NCI-H460 (cell line): ENCODE measurements at places on chromosomes 4 and X.

GRCh38 chr4:14115106-14115505, 487.6 kb upstream of the BOD1L1 start:
- no peak for DNase-seq

GRCh38 chr4:2081540-2081939, 22.4 kb downstream of the NAT8L start:
- DNase-seq = no peak

DNA sequence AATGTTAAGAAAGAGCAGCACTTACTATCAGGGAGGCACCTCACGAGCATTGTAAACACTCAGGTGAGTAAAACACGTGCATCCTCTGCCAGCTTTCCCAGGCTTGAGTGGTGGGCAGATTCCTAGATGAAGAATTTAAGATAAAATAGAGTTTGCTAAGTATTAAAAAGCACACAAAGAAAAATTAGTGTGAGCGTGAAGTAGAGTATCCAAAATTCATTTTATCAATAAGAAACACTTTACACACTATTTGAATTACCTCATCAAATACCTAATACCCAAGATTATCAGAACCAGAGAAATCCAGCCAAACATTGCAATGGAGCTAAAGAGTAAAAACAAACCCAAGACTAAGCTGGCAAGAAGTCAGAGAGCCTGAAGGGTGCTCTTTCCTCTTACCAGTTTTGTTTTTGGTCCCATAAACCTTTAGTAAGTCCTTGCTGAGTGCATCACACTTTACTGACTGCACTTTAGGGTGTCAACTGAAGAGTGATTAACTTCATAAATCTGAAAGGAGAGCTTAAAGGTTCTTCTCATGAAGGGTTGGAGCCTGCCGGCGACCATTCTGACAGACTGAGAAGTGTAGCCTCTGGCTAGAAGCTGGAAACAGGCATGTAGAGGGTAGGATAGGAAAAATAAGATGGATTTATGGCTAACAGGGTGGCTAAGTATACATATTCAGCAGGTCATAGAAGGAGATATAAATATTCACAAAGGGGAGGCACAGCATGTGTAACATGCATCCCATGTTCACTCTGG, 151.1 kb downstream of the SLC7A11 start:
- DNase-seq = no peak

GRCh38 chrX:65576160-65576559, 41.6 kb upstream of the LAS1L start:
- DNase-seq = no peak

DNA sequence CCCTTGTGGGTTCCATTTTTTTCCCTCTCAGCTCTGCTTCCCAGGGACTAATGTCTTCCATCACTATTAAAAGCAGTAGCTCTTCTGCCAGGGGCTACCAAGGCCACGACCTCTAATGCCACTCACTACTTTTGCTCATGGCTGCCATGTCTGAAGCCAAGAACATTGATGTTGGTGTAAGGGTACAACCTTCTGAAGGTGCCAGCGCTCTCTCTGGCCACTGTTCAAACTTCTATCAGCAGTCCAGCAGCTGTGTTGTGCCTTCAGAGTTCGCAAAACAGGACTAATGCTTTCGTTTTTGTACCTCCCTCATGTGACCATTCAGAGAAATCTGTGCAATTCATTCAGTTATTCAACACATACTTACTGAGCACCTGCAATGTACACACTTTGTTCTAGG, 121.5 kb upstream of the ENPEP start:
- DNase-seq = no peak

DNA sequence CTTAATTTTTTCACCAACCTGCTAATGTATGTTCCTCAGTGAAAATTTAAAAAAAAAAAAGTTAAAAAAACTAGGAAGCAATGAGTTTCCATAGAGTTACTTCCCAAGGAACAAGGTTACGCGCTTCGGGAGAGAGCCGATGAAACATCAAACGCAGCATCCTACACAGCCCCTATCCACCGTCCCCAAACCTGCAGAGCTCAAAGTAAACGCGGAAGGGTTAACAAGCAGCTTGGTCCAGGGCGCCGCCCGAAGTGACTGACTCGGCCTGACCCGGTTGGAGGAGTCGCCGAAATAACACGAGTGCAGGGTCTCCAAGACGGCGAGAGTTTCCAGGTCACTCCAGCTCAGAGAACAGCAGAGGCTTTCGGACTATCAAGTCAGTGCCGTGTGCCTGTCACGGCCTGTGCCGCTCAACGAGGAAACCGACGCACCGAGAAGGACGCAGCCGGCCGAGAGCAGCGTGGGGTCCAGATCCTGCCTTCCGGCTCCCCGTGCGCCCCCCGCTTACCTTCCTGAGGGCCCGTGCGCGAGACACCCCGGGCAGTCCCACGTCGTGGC, 512 bp downstream of the NOP14 start:
- DNase-seq = no peak

DNA sequence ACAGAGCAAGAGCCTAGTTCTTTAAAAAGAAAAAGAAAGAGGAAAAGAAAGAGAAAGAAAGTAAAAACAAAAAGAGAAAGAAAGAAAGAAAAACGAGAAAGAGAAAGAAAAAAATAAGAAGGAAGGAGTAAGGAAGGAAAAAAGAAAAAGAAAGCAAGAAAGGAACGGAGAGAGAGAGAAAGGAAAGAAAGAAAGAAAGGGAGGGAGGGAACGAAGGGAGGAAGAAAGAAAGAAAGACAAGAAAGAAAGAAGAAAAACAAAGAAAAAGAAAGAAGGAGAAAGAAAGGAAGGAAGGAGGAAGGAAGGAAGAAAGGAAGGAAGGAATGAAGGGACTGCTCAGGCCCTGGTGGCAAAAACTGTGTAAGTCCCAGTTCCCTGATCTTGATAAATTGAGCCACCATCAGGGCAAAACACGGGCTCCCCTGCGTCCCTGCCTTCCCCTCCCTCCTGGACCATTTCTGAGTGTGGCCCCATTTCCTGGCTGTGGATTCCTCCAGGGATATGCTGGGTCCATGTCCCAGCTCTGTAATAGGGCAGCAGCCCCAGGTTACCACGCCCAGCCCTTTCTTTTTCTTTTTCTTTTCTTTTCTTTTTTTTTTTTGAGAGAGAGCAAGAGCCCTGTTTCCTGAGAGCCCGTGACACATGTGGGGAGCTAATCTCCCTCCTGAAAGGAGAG, 44.8 kb downstream of the SHOX start:
- DNase-seq = no peak

GRCh38 chr4:19693936-19694570, 557.7 kb upstream of the SLIT2 start:
- DNase-seq = no peak

DNA sequence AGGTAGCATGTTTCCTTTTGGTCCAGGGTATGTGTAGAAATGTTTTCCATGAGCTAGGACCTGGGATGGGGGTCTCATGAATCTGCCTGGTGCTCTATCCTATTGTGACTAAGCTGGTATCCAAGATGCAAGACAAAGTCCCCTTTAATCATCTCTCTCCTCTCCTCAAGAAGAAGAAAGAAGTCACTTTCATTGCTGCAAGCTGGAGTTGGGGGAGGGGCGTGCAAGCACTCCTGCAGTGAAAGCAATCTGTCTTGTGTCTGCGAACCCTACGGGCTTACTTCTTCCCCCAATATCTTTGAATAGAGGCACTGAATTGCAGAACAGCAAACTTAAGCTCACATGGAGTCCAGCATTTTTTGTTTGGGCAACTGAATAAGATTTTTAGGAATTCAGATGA, 27.2 kb upstream of the GRPR start:
- no peak for DNase-seq

- DNase-seq = peak; percentile 30
Observed at GRCh38 chr4:169566021-169566818, 46.2 kb downstream of the NEK1 start.

- DNase-seq = no peak
Observed at GRCh38 chr4:70559924-70560323, 32.1 kb upstream of the AMBN start.

DNA sequence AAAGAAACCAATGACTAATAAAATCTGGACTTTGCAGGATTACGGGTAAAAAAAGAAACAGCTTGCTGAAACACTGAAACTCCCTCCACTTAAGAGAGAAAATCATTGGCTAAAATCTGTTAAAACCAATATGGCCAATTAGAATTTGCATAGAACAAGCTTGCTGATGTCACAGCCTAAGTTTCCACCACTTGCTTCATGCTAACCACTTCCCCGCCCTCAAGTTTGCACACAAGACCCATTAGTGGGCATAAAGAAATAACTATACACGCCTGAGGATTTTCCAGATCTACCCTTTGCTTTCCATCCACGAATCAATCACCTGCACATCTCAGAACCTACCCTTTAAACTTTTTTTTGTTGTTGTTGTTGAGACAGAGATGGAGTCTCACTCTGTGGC, 42.7 kb upstream of the PHEX start:
- DNase-seq = no peak

- no peak for DNase-seq
Observed at GRCh38 chrX:70332600-70332999, 42.7 kb downstream of the KIF4A start.

GRCh38 chrX:15911734-15912550, 57.3 kb upstream of the AP1S2 start:
- DNase-seq = no peak

DNA sequence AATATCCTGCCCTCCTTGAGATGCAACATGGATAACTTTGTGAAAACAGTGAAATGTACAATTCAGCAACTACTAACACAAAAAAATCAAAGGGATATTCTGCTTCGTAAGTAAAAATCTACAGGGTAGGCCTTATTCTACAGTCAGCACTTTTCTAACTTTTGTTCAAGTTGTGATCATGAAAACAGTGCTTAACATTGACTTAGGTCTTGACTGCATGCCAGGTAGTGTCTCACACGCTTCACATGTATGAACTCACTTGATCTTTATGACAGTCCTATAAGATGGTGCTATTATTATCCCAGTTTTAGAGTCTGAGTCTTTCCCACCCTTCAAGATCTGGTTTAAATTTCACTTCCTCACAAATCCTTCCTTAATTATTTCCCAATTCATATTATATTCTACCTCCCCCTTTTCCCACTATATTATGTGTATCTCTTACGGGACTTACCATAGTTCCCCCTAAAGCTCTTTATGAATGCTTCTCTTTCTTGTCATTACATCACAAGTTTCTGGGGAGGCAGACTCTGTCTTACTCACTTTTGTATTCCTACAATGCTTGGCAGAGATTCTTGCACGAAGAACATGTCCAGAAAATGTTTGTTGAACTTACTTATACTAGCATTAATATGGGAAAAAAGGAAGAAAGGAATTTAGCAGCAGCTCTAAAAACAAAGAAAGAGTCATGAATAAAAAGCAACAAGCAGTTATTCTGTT, 179.8 kb downstream of the SCFD2 start:
- no peak for DNase-seq

GRCh38 chrX:42714981-42715700, 62.8 kb downstream of the PPP1R2C start:
- peak; percentile 1 for DNase-seq

- DNase-seq = no peak
Observed at GRCh38 chrX:109873983-109874382, 128.9 kb upstream of the TMEM164 start.

DNA sequence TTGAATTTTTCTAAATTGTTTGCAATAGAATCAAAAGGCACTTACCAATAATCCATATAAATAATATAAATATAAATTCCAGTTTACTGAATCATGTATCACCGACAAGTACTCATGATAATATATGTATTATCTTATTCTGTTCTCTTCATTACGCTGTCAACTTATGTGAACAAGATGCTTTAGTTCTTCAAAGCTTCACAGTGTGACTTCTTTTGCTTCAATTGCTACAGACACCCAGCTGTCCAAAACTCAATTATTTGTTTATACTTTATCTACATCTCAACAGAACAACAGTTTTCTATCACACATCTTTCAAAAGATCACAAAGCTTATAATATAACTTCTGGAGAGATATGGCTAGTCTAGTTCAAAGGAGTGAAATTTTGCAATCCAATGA, 1499.9 kb upstream of the PCDH10 start:
- DNase-seq = no peak

GRCh38 chrX:73817393-73818199, 254.6 kb downstream of the CHIC1 start:
- DNase-seq = no peak

DNA sequence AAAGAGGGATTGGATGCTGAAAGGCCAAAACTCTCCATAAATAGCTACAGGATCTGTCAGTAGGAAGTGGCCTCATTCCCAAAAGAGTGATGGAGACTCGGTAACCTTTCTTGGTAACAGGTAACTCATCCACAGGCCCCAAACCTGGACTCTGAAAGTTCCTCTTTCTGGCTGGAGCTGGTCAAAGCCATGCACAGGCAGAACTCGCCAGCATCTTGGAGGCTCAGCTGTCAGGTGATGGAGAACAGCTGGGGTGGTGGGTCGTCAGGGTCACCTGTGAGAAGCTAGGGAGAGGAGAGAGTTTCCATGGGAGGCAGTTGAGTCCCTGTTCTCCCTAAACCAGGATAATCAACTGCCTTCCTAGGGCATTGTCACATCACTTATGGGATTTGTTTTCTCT, 354.3 kb upstream of the GATB start:
- DNase-seq = no peak

DNA sequence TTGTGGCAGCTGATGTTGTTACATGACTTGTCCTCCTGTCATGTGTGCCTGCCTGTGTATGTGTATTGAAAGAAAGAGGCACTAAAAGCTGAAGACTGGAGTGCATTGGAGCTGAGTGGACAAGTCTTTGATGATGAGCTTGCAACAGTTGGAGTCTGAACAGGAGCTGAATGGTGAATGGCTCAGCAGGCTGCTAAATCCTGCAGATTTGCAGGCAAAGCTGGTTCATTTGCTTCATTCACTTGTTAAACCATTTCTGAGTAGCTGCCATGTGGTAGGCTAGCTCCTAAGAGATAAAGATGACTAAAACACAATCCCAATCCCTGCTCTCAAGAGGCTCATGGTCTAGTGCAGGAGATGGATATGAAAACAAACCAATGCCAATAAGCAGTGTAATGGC, 217.3 kb downstream of the CHRDL1 start:
- DNase-seq = no peak

DNA sequence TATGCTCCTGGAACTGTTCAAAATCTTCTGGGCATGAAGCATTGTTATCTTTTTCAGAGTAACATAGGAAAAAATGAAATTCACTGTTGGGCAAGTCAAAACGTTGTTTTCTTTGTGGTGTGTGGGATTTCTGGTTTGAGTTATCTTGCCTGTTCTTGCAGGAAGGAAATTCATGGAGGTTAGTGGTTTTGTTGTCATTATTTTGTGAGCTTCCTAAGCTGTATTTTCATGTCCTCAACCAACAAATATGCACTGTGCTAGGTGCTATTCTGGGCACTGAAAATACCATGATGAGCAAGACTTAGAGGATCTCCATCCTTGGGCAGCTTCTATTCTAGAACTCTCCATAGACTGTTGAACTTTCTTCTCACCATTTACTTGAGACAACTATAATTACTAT, 16.9 kb downstream of the SPINK2 start:
- DNase-seq = no peak
